ENCODE measurements at places on chromosomes 6 and 20.

DNA sequence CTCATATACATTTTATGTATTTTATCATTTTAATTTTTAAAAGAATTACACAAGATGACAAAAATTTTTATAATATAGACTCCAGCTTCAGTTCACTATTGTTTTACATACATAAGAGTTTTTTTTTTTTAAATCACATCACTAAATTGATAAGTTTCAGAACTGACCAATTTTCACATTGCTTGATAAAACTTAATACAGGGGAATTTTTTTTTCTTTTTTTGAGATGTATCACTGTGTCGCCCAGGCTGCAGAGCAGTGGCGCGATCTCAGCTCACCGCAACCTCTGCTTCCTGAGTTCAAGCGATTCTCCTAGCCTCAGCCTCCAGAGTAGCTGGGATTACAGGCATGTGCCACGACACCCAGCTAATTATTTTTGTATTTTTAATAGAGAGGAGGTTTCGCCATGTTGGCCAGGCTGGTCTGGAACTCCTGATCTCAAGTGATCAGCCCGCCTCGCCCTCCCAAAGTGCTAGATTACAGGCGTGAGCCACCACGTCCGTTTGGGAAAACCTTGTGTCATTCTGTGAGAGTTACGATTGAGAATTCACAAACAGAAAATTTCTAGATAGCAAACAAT, 36.6 kb upstream of the BTN3A2 start:
- DNase-seq: no peak

DNA sequence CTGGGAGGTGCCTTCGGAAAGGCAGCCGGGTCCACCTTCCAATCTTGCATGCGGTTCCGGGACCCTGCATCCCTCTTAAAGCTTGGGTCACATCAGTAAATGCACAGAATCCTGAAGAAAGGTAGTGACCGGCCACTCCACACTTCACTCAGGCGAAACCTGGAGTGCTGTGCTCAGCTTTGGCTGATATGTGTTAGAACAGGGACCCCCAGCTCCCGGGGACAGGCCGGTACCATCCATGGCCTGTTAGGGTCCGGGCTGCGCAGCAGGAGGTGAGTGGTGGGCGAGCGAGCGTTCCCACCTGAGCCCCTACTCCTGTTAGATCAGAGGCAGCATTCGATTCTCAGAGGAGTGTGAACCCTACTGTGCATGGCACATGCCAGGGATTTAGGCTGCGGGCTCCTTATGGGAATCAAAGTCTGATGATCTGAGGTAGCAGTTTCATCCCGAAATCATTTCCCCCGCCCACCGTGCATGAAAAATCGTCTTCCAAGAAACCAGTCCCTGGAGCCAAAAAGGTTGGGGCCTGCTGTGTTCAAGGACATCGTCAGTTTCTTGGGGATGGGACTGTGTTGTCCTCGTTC, 143.0 kb downstream of the ERMARD start:
- no peak for DNase-seq

DNA sequence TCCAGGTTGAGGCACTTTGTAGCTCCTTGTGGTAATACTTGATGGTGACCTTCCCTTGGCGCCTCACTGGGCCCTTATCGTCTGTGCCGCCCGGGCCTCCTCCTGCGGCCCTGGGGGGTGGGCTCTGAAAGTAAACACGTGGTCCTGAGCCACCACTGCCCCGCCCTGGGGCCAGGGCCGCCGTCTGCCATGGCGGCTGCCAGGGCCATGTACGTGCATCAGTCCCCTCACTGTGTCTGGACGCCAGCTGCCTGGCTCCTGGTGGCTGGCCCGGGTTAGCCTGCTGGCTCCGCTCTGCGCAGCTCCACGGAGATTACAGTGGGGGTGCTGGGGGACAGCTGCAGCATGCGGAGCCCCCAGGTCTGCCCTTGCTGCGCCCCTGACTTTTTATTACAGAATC, 81.8 kb upstream of the CENPW start:
- no peak for DNase-seq

DNA sequence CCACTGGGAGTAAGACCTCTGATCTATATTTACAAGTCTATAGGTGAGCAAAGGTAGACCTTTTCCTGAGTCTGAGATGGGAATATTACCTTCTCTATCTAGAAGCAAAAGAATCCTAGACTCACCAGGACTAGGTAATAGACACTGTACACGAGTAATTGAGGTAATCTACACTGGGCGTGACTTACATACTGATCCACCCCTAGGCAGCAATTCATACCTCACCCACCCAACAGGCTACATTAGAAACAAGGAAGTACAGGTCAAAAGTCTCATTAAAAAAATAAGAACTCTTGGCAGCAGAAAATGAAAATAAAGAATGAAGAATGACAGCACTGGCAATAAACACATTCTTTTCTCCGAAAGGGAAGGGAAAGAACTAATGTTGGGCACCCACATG, 7.6 kb downstream of the CSNK2A1 start:
- no peak for DNase-seq

GRCh38 chr20:62678553-62678952, 30.1 kb upstream of the NTSR1 start:
- no peak for DNase-seq

DNA sequence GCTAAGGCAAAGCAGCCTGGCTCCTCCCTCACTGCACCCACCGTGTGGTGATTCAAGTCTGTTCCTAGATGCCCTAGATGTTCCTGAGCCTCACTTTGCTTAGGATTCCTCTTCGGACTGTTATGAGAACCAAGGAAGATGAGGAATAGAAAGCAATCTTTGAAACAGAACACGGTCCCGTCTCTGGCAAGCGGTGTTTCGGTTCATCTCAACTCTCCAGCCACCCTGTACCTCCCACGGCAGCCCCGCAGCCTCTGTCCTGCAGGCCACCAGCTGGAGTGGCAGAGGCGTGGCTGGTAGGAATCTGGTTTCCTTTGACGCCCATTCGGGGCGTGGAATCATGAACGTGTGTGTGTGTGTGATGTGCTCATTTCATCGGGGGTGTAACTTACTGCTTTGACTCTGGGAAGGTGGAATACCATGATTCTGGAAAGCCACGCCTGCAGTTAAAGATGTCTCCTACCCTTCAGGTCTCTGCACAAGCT, 21.3 kb downstream of the PDE10A start:
- DNase-seq: no peak

GRCh38 chr6:31122791-31123706, 2.8 kb upstream of the CDSN start:
- peak; percentile 51 for DNase-seq

DNA sequence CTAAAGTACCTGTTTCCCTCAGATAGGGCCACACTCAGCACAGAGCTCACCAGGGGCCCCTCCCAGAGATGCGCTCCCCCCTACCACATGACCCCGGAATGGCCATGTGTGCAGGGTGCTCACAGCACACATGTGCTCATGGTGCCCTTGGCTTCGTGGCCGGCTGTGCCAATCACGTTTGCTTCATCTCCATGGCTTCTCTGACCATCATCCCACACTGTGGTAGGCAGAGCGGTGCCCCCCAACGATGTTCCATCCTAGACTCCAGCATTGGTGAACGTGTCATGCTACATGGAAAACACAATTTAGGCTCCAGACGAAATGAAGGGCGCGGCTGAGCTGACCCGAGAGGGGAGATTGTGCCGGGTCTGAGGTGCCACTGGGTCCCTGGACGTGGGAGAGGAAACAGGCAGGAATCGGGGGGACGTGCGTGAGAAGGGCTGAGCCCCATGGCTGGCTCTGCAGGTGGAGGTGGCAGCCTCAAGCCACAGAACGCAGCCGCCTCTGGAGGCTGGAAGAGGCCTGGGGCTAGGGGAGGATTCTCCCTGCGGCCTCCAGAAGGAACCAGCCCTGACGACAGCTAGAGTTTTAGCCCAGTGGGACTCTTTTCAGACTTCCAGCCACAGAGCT, 126.5 kb downstream of the DLL1 start:
- DNase-seq: no peak

- no peak for DNase-seq
These were observed 44.7 kb downstream of the PLAGL1 start for GRCh38 chr6:143963158-143963919.

- no peak for DNase-seq
These were observed 138.1 kb upstream of the MARCKS start for GRCh38 chr6:113719064-113719463.

- no peak for DNase-seq
These were observed 249.0 kb upstream of the OPRM1 start for GRCh38 chr6:153790048-153790447.

GRCh38 chr6:136526196-136526930, 23.9 kb downstream of the MAP7 start:
- DNase-seq: peak; percentile 33

DNA sequence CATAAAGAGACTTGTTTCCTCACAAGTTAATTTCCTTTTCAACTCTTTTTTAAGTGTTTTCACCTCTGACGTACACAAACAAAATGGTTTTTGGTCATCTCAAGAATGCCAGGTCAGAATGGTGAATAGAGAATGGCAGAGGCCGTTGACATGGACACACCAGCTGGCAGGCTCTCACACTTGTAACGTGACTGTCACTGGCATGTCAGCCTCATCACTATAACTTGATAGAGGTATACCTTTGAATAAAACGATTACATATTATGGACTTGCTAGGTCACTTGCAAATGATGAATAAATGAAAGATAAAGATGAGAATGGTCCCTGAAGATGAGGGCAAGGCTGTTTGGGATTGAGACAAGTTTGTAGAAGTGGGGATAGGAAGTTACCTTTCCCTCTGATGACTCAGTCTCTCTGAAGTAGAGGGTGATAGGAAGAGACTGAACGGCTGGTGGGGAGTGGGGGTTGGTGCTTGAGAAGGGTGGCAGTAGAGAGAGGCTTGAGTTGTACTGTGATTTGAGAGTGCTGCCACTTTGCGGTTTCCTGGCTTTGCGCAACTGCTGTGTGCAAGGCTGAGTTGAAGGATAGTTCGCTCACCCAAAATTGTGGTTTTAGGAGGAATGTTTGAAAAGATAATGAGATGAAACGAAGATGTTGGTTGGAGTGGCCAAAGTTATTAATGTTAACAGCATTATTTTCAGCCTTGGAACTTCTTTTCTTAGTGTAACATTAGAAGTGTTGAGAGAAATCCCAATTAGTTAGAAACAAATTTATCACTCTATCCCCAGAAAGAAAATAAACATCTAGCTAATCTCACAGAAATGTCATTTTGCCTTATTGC, 30.3 kb downstream of the TBPL1 start:
- no peak for DNase-seq

GRCh38 chr6:75824160-75824559, 75.1 kb downstream of the MYO6 start:
- DNase-seq: no peak

DNA sequence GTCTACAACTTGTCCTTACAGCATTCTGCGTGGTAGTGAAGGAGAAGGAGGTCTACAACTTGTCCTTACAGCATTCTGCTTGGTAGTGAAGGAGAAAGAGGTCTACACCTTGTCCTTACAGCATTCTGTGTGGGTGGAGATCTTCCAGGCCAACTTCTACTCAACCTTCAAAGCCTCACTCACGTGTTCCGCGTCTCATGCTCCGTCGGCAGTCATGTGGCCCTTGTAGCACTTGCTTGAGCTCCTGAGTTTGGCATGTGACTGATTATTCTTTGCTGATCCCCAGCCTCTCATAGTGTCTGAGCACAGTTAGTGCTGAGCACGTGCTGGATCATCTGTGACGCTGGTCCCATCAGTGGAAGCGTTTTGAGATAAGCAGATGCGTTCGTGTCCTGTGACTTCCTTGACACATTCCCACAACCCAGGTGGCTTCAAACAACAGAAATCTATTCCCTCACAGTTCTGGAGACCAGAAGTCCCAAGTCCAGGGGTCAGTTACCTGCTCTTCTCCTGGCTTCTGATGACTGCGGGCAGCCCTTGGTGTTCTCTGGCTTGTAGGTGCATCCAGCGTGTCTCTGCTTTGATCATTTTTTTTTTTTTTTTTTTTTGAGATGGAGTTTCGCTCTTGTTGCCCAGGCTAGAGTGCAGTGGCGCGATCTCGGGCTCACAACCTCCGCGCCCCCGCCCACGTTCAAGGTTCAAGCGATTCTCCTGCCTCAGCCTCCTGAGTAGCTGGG, 2.6 kb downstream of the SS18L1 start:
- no peak for DNase-seq

GRCh38 chr6:4404415-4404814, 269.0 kb upstream of the ECI2 start:
- DNase-seq: no peak

DNA sequence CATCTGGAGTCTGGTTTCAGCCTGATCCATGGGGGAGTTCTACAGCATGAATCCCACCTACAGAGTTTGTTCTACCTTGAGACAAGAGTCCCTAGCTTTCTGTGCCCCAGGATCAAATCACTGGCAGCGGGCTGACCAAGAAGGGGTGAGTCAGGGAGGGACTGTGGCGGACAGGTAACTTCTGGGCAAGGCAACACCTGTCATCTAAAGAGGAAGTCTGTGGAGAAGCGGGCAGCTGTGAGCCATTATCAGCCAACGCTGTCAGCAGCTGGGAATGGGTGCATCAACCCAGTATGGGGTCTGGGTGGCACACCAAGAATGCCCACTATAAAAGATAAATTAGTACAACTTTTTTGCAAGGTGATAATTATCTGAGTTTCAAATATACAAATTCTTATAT, 45.9 kb downstream of the UBE3D start:
- no peak for DNase-seq

GRCh38 chr6:83464381-83465140, 33.7 kb upstream of the ME1 start:
- DNase-seq: no peak

DNA sequence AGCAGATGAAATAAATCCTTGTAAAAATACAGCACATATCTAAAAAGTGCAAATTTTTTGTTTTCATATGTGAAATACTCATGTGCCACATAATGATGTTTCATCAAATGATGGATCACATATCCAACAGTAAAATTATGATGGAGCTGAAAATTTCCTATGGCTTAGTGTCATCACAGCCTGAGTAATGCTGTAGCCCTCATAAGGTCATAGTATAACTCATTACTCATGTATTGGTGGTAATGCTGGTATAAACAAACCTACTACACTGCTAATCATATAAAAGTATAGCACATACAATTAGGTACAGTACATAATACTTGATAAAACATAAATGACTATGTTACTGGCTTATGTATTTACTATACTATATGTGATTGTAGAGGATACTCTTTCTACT, 12.9 kb downstream of the TSPYL1 start:
- DNase-seq: no peak

GRCh38 chr20:52493171-52493721, 301.7 kb upstream of the ZFP64 start:
- no peak for DNase-seq

GRCh38 chr6:142856624-142857232, 88.2 kb downstream of the HIVEP2 start:
- DNase-seq: no peak

DNA sequence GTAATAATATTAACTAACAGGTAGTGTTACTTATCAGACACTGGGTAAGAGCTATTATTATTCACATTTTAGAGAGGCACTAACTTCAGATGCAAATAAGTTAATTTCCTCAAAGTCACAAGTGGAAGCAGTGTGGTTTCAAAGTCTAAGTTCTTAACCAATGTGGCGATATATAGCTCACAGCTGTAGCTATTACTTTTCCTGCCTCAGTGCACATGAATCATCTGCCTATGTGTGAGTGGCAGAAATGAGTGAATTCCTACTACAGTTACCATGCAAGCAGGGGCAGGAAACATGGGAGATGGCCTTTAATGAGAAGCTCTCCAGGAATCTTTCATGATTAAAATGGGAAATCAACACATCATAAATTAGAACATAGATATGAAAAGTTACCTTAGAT, 126.2 kb upstream of the EYA4 start:
- no peak for DNase-seq
